ENCODE measurements at places on chromosomes 11 and 22.

GRCh38 chr22:30891443-30891755, 77.2 kb downstream of the MORC2 start:
- no peak for DNase-seq

GRCh38 chr11:111448414-111448813, 63.8 kb downstream of the BTG4 start:
- no peak for DNase-seq

DNA sequence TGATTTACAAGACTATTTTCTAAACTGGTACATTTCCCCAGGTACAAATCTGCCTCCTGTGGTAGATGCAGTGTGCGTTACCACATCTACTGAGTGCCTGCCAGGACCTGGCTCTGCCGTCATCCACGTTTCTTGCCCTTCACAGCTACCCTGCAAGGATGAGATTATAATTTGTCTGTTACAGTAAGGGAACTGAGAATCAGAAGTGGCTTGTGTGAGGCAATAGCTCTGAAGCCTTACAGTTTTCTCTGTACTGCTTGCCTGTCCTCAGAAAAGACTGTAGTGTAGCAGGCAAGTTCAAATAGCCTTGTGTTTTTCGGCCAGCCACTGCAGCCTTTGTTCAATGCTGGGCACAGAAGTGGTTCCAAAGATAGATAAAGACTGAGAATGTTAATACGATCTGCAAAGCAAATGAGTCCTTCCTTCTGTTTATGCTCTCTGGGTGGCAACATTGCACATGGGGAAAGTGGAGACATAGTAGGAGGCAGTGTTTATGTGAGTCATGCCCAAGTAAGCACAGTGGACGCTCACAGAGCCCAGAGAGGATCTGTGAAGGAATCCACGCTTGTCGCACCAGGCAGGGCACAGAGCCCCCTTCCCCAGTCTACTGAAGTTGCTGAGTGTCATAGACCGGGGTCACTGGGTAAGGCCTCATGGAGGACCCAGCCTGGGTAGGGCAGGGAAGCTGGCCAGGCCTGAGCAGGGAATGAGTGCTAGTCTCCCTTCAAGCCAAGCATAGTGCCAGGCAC, 49.1 kb downstream of the MICAL2 start:
- DNase-seq: peak; percentile 69

GRCh38 chr11:10295064-10295901, 1.3 kb upstream of the SBF2 start:
- no peak for DNase-seq

GRCh38 chr22:27073601-27074425, 416.4 kb downstream of the MIAT start:
- DNase-seq: no peak

- no peak for DNase-seq
Measured at GRCh38 chr22:39765661-39766060, 127.9 kb downstream of the ENTHD1 start.

DNA sequence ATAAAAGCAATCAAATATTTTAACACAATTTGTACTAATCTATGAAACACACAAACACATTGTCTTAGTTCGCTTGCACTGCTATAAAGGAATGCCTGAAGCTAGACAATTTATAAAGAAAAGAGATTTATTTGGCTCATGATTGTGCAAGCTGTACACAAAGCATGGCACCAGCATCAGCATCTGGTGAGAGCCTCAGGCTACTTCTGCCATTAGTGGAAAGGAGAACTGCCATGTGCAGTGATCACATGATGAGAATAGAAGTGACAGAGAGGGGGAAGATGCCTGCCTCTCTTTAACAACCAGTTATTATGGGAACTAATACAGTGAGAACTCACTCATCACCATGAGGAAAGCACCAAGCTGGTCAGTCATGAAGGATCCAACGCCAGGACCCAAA, 105.1 kb downstream of the GUCY1A2 start:
- no peak for DNase-seq

DNA sequence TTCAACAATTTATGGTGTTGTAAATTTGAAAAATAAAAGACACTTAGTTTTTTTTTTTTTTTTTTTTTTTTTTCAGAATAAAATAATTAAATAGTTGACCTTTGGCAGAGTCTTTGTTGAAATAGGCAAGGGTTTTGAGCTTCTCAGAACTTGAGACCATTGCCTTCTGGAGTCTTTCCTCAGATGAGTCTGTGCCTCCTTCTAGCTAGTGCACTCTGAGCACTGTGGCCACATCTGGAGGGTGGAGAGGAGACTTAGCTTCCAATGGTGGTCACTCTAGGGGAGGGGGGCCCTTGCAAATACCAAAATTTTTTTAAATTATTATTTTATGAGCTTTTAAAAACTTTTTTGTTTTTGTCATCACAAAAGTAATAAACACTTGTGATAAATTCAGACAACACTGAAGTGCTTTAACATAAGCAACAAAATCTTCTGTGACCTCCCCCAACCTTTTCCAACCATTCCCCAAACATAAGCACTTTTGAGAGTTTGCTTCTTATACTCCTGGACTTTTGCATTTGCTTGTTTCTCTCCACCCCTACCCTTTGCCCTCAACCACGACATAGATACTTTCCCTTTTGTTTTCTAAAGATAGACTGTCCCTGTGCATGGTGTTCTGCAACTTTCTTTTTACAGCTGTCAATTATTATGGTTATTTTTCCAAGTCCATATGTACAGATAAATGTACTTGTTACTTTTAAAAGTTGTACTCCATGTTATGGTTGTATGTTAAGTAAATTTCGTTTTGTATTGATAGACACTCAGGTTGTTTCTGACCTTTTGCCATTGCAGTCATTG, 41.1 kb downstream of the BMAL1 start:
- DNase-seq: no peak

DNA sequence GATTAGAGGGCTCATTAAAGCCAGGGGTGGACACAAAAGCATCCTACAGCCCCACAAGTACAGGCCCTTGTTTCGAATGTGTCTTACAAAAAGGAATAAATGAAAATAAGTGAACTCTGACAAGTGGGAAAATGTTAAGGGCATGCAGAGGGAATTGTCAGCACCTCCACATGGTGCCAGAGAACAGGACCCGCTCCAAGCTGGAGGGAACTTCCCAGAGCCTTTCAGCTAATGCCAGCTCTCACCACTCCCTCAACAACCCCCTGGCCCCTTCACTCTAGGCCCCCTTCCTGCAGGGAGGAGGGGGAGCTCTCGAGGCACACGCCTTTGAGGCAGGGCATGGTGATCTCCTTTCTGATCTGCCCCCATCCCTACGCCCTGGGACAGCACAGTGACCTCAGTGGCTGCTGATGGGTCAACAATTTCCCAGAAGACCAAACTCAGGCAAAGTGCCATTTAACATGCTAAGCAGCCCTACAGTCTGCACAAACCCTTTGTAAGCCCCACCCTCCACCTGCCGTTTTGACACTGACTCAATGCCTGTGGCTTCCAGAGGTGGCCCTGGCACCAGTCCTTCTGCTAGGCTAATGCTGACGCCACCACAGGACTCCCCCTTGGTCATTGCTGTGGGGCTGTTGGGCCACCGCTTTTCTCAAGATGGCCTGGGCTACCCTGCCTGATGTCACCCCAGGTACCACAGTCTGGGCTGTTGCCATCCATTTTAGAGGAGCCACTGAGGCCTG, 12.5 kb upstream of the CHST1 start:
- no peak for DNase-seq

DNA sequence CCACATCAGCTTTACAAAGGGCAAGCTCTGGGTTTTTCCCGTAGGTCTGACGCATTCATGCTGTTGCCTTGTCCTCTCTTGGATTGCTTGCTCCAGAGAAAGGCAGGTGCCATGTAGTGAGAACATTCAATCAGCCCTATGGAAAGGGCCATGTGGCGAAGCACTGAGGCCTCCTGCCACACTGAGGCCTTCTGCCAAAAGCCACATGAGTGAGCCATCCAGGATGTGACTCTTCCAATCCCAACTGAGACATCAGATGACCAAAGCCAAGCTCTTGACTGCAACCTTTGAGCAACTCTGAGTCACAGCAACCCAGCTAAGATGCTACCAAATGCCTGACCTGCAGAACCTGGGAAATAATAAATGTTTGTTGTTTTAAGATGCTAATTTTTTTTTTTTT, 9.0 kb upstream of the PANX3 start:
- DNase-seq: no peak

DNA sequence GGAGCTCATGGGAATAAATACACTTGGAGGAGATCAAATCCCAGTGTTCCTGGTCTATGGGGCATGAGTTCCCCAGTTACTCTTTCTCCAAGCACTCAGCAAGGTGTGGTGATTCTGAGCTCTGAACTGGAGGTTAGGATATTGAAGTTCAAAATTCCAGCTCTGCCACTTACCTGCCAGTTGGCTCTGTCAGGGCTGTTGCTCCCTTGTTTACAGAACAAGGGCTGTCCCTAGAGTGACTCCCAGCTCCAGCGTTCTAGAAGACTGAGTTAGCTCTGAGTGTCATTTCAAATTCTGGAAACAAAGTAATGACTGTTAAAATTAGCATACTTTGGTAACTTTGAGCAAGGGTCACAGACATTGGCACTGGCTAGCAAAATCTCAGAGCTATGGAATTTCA, 69.7 kb upstream of the ZBED5 start:
- no peak for DNase-seq

GRCh38 chr22:46947516-46948257, 185.2 kb downstream of the TBC1D22A start:
- DNase-seq: no peak

DNA sequence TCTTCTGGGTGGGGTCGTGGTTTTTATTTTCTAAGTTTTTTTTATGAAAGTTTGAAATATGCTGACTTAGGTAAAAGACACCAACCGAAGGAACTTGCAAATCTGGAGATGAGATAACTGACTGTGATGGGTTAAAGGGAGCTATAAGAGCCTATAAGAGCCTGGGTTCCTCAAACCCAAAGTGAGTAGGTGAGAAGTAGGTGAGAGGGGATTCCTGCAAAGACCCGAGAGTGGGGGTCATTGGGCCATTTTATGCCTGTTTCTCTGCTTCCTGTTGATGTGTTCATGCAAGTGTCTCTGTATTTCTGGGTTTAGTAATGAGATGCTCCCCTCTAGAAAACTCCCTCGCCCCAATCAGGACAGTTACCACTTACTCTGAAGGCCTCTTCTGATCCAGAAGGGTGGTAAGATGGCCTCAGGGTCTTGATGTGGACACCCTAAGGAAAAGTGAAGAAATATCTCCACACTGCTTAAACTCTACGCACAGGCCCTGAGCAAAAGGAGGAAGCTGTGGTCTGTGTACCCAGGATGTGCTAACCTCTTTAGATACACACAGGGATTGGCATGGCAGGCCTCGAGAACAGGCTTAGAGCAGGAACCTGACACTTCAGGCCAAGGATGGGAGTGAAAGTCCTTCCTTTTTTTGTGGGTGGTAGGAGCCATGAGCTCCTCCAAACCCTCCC, 1.8 kb downstream of the FLI1 start:
- DNase-seq: no peak

DNA sequence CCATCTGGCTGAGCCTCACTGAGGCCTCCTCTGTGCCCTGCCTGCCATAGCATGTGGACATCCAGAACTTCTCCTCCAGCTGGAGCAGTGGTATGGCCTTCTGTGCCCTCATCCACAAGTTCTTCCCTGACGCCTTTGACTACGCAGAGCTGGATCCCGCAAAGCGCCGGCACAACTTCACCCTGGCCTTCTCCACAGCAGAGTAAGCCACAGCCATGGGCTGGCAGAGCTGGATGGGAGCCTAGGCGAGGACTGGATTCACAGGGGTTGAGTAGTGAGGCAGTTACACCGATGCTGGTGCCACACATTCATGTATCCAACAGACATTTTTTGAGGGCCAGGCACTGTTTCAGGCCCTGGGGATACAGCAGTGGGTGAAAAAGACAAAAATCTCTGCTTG, 9.1 kb downstream of the SMTNL1 start:
- DNase-seq: no peak

GRCh38 chr22:37659066-37659896, 758 bp downstream of the PDXP start:
- no peak for DNase-seq

DNA sequence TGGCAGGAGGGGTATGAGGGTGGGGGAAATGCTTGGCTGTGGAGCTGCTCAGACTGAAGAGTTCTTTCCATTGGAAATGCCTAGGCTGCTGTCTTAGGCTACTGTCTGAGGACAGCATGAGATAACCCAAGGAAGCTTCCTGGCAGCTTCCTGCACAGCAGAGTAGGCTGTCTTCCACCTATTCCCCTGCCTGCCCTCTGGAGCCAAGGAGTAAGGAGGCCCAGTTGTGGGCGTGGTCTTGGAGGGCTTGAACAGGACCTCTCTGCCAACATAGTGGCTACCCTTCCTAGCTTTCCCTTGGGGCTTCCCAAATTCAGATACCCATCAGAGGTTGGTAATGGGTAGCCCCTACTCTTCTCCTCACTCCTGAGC, 25.9 kb downstream of the PHLDB1 start:
- DNase-seq: no peak

GRCh38 chr11:57787920-57788702, 26.5 kb downstream of the CTNND1 start:
- no peak for DNase-seq

DNA sequence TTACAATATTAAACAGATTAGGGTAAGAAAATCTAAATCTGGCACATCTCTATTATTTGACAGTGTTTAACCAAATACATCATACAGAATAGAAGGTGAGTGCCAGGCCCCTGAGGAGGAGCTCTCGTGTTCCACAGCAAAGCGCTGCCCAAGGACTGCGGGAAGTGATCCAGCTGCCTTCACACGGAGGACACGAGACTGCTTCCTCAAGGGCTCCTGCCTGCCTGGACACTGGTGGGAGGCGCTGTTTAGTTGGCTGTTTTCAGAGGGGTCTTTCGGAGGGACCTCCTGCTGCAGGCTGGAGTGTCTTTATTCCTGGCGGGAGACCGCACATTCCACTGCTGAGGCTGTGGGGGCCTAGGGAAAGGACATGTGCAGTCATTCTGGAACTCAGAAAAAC, 71.1 kb downstream of the NCAPD3 start:
- no peak for DNase-seq

DNA sequence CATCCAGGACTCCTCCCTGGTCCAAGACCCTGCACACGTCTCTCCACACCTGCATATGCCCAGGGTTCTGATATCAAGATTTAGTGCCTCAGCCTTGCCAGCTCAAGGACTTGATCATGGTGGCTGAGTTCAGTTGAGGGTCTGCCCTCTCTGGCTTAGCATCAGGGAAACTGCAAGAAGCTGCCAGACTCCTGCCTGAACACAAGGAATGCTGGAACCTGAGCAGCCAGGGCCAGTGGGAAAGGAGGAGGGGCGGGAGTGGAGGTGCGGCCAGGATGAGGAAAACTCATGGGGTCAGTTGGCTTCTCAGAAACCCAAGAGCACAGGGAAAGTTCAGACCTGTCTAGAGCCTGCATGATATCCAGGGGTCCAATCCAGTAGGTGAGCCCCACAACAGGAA, 546.1 kb downstream of the BUD13 start:
- DNase-seq: no peak

DNA sequence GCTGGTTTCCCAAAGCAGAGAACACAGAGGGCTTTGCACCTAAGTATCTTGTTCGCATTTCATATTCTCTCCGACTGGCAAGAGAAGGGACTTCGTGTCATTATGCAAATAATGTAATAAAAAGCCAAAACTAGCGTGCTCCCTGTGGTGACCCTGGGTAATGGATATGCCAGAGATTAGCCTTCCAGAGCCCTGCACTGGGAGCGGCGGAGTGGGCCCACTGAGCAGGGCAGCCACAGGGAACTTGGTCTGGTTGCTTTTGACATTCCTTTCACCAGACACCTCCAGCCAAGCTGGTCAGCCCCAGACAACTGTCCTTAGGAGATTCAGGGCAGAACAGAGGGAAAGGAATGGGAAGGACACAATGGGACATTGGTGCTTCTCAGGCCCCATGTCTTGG, 56.1 kb downstream of the FLI1 start:
- DNase-seq: no peak

GRCh38 chr11:2374456-2375201, 2.5 kb upstream of the CD81 start:
- no peak for DNase-seq

- DNase-seq: no peak
Measured at GRCh38 chr22:27959335-27960090, 40.5 kb upstream of the PITPNB start.
